ENCODE measurements at places on chromosomes 5 and 9. TPM values are rescaled to one million over a fixed set of nuclear protein-coding genes. Genes with fewer than 3 reads are reported as not detected.

DNA sequence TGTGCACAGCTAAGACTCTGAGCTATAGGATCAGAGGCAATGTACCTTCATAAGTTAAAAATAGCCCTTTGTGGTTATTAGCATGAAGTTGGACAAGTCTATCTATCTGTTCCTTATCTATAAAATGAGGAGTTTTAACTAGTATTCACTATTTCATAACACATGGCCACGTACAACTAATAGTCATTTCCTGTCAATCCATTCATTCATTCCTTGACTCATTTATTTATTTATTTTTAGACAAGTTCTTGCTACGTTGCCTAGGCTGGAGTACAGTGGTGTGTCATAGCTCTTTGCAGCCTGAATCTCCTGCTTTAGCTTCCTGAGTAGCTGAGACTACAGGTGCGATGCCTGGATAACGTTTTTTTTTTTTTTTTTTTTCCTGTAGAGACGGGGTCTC lies 92.1 kb downstream of the NR3C1 start:
- no peaks in the 10 kb centered on the region for H3K36me3 ChIP-seq
- H3K27ac ChIP-seq, result no peak overlapping the region
- H3K27me3 ChIP-seq, result no peaks in the 10 kb centered on the region
- no peaks in the 10 kb centered on the region for H3K4me1 ChIP-seq
- no peak for DNase-seq

- no peak for DNase-seq
- H3K4me3 ChIP-seq, result no peak overlapping the region
These were observed 96.4 kb upstream of the ELL2 start for GRCh38 chr5:96058084-96058483.

Gene USP20
- total RNA-seq, result 53.5 TPM

Gene ACTBL2
- not detected for total RNA-seq

Gene LHX6
- 7.3 TPM for total RNA-seq

Gene VCAN
- total RNA-seq, result 24.4 TPM

Gene ZNG1F
- total RNA-seq, result 6.7 TPM

DNA sequence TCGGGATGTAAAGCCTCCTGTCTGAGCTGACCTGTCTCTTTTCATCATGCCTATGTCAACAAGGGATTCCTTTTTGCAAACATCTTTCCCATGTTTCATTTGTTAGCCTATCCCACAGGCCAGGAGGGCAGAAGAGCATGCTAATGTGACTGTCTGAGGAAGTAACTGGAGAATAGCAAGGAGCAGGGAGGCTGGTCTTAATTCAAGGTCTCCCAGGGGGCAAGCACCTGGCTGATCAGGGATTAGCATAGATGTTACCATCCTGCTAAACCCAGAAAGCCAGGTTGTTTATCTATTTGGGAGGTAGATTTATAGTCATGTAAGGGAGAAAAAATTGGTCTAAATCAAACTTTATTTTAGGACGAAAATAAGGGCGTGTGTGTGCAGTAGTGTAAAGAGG lies 36.7 kb upstream of the MAP1B start:
- no peaks in the 10 kb centered on the region for H3K4me1 ChIP-seq
- H3K27ac ChIP-seq, result no peak overlapping the region
- H3K4me3 ChIP-seq, result no peak overlapping the region
- DNase-seq, result no peak
- H3K27me3 ChIP-seq, result no peaks in the 10 kb centered on the region

Gene TBC1D13
- total RNA-seq, result 23.5 TPM

Gene UBAC1
- total RNA-seq, result 53.7 TPM

DNA sequence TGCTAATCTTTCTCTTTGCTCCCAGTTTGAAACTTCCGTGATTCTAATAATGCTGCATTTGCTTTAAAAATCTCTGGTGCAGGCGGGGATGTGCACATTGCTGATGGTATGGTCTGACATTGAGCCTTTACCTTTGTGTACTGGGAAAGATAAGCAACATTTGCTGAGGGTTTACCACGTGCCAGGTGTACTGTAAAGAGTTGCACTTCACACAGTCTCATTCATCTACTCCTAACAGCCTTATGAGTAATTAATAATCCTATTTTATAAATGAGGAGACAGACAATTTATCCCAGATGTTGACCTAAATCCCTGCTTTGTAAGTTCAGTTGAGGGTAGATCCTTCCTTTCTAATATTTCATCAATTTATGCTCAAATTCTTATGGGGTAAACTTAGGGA lies 726 bp upstream of the ADGRV1 start:
- no peaks in the 10 kb centered on the region for H3K36me3 ChIP-seq
- no peak overlapping the region for H3K27ac ChIP-seq
- H3K4me1 ChIP-seq, result no peaks in the 10 kb centered on the region
- DNase-seq, result no peak
- H3K4me3 ChIP-seq, result peak overlapping the region; percentile 45

Gene SECISBP2
- total RNA-seq, result 76.2 TPM

Gene GNAQ
- 43.7 TPM for total RNA-seq

Measured in prostate gland (tissue), 2 donors.